GM23338 (cell line): ENCODE measurements at places on chromosomes 16 and 17. TPM values are rescaled to one million over a fixed set of nuclear protein-coding genes. Genes with fewer than 3 reads are reported as not detected.

- DNase-seq: no peak
Measured at GRCh38 chr17:76247304-76247703, 7.0 kb upstream of the RNF157 start.

The BAIAP3 gene
- total RNA-seq: 13.0 and 23.0 TPM in 2 replicates

The MYH3 gene
- total RNA-seq: 1.1 and 1.8 TPM in 2 replicates

The CDH8 gene
- total RNA-seq: 11.7 and 13.9 TPM in 2 replicates

DNA sequence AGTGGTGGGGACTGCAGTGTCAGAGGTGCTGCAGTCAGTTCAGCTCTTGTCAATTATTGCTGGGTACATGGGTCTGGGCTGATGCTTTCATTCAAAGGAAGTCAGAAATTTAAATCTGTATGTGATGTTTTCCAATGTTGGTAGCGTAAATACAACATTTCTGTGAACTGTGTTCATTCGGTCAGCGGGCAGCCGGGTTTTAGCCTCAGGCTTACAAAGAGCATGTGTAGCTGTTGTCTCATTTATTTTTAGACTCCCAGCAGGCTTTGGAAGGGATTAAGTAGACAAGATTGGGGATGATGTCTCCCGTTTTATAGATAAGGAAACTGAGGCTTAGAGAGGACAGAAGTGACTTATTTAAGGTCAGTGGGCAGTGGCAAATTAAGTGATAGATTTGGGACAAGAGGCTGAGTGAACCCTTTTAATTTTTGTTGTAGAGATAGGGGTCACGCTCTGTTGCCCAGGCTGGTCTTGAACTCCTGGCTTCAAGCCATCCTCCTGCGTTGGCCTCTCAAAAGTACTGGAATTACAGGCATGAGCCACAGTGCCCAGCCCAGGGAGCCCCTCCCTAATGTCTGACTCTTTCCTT lies 8.1 kb downstream of the AQP8 start:
- DNase-seq: no peak

GRCh38 chr16:4087990-4088577 lies 28.2 kb downstream of the ADCY9 start:
- DNase-seq: no peak

The FA2H gene
- total RNA-seq: 5.7 and 6.3 TPM in 2 replicates

DNA sequence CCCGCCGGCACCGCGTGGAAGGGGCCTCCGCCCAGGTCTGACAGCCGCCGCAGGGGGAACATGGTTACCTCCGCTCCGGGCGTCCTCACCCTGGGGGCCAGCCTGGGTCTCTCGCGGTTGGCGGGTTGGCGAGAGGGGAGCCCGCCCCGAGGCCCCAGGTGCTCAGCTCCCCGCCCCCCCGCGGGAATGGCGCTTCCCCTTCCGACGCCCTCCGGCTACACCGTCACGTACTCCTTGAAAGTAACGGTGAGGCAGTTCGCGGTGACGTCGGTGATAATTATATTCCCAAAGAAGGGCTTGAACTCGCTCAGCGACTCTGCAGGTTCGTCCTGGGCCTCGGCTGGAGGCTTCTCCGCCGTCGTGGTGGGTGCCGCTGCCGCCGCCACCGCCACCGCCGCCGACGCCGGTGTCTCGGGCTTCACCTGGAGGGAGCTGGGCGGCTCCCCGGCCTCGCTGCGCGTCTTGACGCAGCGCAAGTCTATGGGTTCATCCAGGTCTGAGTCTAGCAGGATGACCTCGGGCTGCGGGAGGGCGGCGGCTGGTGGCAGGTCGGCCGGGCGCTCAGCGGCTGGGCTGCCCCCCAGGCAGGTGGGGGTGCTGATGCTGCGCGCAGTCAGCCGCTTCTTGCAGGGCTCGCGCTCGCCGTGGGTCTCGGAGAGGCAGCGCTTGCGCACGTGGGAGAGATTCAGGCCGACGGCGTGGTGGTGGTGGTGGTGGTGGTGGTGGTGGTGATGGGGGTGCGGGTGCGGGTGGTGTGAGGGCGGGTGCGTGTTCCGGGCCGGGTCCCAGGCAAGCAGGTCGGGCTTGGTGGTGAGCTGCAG lies 5.3 kb downstream of the CBX4 start:
- peak; percentile 62 for DNase-seq
